H54 (cell line): ENCODE measurements at places on chromosomes 12 and 14.

GRCh38 chr12:80936642-80937390, 918 bp downstream of the LIN7A start:
- DNase-seq, result peak; percentile 8

DNA sequence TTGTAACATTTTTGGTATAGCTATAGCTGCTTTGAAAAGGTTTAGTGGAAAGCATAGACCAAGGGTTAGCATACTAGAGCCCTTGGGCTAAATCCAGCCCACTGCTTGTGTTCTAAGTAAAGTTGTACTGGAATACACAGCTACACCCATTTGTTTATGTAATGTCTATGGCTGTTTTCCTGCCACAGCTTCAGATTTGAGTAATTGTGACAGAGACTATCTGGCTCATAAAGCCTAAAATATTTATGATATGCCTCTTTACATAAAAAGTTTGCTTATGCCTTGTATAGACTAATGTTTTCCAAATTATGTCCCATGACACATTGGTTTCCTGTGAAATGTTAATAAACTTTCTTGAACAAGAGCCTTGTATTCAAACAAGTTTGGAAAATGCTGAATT, 234.8 kb upstream of the ATP2B1 start:
- DNase-seq, result no peak

- no peak for DNase-seq
These were observed 163.4 kb downstream of the GARIN6 start for GRCh38 chr12:99810718-99811593.

DNA sequence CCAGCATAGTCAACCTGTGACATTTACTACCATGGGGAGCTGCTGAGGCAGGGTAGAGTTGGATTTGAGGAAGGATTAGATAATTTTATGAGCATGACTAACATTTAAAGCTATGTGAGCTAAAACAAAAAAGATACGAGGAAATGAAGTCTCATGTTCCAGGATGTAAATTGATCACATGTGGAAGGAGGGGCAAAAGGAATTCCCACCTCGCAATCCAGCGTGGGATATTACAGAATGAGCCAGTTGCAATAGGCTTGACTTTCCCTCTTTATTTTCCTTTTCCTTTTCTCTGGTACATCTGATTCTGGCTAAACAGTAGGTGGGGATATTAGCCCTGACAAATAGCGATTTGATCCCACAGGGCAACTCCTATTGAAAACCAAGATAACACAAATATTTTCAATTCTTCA, 214.9 kb upstream of the HMGA2 start:
- no peak for DNase-seq

DNA sequence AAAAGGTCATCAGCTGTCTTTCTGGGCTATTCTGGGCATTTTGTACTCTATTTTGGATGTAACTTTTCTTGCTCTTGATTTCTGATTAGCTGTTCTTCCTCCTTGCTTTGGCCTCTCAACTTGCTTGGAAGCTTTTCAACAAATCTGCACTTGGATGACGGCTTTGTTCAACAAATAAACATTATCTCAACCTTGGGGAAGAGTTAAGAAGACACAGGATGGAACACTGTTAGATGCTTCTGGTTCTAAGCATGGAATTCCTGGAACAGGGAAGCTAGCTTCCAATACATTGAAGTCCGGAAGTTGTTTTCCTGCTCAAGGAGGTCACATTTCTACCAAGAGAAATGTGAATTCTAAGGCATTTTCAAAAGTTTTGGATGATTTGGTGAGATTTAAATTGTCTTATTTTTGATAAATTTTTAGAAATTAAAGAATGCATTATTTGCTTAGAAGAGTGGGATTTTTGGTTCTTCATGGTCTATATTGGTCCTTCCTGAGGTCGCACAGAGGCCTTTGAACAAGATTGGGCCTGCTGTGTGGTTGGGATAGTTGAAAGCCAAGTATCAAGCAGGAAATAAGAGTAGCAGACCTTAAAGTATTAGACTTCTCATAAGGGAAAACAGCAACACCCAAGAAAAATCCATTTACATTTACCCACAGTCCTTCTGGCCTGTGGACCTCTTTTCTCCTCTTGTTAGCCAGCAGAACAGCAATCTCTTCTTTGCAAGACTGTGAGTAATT, 59.2 kb downstream of the PPFIBP1 start:
- no peak for DNase-seq

GRCh38 chr14:94953541-94954260, 183.8 kb upstream of the GSC start:
- DNase-seq, result no peak

- peak; percentile 82 for DNase-seq
These were observed 2.7 kb upstream of the TRAF3 start for GRCh38 chr14:102774391-102775153.

DNA sequence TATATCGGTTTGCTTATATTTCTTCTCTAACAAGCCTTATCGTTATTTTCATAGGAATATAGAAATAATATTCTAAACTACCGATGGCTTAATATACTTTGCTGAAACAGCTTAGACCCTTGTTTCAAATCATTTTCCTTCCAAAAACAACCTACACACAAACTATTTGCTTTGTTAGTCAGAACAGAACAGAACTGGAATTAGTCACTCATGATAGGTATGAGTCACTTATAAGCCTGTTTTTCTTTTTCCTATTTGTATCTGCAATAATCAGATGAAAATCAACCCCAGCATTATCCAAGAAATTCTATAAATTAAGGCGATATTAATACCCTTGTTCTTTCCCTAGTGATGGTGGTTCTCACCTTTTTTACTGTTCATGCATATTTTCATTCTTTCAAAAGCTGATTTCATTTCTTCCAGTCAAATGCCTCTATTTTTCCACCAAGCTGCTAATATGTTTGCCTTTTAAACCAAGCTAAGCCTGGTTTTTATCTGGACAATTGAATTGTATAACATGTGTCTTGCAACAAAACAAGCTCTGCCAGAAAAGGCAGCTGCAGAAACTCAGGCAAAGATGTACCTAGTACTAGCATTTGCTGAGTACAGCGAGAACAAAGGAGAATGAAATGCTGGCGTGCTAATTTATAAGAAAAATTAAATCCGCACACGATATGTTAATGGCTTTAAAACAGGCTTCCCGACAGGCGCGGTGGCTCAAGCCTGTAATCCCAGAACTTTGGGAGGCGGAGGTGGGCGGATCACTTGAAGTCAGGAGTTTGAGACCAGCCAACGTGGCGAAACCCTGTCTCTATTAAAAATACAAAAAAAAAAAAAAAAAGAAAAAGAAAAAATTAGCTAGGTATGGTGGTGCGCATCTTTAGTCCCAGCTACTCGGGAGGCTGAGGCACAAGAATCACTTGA, 1418.2 kb downstream of the AACS start:
- DNase-seq, result peak; percentile 22

- DNase-seq, result no peak
These were observed 102.5 kb downstream of the BEGAIN start for GRCh38 chr14:100484531-100485267.

DNA sequence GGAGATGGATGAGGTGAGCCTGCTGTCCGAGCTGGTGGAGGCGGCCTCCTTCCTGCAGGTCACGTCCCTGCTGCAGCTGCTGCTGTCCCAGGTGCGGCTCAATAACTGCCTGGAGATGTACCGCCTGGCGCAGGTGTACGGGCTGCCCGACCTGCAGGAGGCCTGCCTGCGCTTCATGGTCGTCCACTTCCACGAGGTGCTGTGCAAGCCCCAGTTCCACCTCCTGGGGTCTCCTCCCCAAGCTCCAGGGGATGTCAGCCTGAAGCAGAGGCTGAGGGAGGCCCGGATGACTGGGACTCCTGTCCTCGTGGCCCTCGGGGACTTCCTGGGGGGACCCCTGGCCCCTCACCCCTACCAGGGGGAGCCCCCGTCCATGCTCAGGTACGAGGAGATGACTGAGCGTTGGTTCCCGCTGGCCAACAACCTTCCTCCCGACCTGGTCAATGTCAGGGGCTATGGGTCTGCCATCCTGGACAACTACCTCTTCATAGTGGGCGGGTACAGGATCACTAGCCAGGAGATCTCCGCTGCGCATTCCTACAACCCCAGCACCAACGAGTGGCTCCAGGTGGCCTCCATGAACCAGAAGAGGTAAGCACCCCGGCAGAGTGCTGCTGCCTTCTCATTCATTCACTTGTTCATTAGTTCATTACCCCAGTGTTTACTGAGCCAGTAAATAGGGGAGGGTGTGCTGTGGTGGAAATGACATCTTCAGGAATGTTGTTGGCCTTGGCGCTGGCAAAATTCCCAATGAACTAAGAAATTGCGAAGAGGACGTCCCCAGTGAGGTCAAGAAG, 774 bp upstream of the MANSC4 start:
- DNase-seq, result no peak

- no peak for DNase-seq
These were observed 77.9 kb downstream of the SPATA7 start for GRCh38 chr14:88463318-88463717.

DNA sequence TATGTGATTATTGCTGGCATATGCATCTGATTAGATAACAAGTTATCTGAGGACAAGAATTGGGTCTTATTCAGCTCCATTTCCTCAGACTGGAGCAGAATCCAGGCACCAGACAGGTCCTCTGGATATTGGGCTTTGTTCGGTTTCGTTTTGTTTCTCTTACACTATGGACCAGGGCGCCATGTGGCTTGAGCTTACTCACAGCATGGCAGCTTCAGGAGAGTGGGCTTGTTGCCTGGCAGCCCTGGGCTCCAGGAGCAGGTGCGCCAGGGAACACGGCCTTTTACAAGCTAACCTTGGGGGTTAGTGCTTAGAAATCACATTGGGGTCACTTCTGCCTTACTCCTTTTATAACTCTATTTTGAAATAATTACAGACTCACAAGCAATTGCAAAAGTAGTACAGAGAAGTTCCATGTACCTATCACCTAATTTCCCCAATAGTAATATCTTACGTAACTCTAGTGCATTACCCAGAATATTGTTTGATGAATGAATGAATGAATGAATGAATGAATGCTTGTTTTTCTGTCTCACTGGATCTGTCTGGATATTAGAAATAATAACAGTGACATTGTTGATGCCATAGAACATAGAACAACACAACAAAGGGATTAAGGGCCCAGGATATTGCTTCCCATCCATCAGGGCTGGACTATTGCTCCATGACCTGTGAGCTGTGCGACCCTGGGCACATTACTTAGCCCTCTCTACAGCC, 39.0 kb downstream of the CMKLR1 start:
- no peak for DNase-seq

DNA sequence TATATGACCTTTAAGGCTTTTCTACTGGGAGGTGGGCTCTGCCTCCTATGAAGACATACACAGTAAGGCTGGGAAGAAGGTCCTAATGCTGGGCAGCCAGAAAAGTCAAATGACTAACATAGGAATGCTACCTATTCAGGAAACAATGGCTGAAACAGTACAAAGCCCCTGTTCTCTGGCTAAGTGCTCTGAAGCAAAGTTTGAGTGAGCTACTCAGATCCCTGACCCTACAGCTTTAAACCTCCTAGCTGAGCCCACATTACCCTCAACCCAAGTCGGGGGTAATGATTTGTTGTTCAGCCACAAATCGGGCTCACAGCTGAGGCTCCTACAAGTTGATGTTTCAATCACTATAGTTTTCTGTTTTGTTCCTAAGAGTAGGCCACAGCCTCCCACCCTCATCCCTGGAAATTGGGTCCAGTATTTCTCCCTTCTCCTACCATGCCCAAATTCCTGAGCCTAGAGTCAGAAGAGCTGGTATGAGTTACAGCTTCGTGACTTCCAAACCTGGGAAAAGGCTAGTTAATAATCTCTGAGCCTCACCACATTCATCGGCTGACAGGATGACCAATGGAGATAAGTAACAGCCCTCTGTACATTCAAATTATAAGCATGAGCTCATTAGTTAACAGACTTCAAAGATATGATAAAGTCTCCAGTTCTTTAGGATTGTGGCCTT, 46.5 kb downstream of the BTBD7 start:
- DNase-seq, result no peak

DNA sequence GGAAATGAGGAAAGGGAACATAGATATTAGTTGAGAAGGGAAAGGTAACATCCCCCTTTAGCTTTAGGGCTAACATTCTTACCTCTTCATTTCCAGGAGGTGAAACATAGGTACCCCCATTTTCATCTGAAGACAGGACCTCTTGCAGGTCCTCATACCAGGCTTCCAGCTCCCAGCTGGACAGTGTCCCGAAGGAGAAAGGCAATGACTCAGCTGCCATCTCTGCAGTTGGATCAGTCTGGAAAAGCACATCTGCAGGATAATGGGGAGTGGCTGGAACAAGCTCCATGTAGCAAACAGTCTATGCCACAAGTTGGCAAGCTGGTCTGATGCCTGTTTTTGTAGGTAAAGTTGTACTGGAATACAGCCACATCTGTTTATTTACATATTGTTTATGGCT, 3.1 kb downstream of the DDIT3 start:
- no peak for DNase-seq

DNA sequence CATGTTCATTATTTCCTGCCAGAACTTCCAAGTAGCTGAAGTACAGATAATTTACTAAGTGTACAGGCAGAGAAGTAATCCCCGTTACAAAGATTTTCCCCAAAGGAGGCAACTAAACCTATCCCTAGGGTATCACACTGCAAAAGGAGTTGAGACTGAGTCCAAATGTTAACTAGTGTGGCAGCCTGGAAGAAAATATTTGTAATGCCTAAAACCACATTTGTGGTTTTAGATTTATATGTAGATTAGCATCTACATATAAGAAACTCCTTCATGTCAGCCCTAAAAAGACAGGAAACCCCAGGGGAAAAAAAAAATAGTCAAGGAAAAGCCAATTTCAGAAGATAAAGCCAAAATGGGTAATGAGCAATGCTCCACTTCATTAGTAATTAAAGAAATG, 1.4 kb upstream of the RNASE12 start:
- no peak for DNase-seq

- peak; percentile 35 for DNase-seq
These were observed 62.4 kb downstream of the ADCK1 start for GRCh38 chr14:77862154-77862786.

DNA sequence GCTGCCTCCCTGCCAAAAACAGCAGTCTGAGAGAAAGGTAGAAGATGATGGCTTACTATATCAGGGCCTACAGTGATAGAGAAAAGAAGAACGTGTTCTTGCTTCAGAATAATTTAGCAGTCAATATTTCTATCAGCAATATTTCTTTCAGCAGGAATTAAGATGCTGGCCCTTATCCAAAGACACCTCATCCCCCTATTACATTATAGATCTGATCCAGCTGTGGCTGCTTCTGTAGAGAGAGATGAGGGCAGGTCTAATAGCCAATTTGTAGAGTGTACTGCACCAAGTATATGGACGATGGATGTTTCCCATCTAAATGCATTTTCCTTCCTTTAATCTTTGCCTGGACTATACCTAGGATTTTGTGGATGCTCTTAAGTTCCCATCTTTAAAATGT, 451.7 kb downstream of the NPAS3 start:
- no peak for DNase-seq
